ENCODE measurements at places on chromosomes 13 and 19.

GRCh38 chr13:102597029-102597961, 509 bp downstream of the TPP2 start:
- DNase-seq = peak; percentile 22

- no peak for DNase-seq
These were observed 24.6 kb upstream of the ATP8A2 start for GRCh38 chr13:25347151-25347550.

- DNase-seq = no peak
These were observed 1.5 kb upstream of the BAX start for GRCh38 chr19:48953141-48953540.

DNA sequence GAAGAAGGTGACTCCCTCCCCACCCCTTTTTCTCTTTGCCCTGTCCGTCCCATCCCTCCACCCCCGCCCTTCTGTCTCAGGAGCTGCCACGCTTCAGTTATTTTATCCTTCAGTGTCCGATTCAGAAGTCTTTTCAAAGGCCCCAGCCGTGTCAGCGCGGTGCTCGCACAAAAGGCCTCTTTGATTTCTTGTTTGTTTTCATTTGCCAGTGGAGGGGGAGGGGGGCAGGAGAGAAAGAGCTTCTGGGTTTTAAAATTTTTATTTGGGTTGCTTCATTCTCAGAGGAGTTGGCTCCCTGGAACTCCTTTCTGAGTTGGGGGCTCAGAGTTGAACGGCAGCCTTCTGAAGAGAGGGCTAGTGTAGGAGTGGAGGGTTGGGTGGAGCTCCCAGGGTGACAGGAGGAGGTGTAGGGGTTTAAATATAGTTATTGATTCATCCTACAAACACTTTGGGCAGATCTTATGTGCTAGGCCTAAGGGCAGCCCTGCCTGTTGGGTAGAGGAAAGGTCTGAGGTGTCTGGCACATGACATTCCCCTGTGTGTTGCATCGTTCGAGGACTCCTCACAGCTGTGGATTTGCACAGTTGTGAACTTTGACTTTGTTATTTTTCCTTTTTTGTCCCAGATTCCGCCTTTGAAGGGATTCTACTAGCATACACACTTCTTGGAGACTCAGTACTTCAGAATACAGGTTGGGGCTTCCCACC, 36.8 kb downstream of the NFIX start:
- DNase-seq = no peak

DNA sequence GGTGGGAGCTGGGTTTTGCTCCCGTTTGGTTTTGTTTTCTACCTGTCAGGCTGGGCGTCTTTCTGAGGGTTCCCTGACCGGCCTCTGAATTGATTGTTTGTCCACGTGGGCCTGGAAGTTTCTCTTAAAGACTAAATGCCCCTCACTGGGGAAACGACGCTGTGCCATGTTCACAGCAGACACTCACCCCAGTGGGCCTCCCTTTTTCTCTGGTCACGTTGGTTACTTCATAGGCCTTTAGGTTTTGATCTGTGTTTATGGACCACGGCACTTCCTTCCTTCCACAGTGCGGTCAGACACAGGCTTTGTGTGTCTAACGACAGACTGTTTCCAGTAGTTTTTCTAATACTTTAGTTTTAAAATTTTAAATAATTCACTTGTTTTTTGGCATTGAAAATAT, 20.1 kb upstream of the NDUFS7 start:
- DNase-seq = no peak

GRCh38 chr19:39428283-39429112, 7.3 kb downstream of the RPS16 start:
- DNase-seq = no peak

DNA sequence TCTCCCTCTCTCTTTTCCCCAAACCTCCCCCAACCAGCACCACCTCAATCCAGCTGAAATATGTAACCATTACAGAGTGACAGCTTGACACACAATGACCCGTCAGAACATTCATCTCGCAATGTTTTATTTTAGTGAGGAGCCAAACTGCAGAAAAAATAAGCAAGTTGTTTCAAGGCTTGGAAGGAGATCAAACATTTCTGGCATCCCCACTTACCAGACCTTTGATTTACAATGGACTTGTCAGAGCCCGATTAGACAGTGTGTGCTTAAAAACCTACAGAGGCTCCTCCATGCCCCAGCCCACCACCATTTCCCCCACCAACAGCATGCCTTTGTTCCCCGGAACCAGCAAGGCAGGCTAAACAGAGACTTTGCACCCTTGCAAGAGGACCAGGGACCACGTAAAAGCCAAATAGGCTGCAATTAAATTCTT, 382.8 kb upstream of the ZNF507 start:
- no peak for DNase-seq

GRCh38 chr19:5340637-5341447, at the start of gene PTPRS:
PTPRS (minus strand) TSS chr19:5340812; CDS start chr19:5286140, 54,672 bp downstream.
- peak; percentile 70 for DNase-seq

DNA sequence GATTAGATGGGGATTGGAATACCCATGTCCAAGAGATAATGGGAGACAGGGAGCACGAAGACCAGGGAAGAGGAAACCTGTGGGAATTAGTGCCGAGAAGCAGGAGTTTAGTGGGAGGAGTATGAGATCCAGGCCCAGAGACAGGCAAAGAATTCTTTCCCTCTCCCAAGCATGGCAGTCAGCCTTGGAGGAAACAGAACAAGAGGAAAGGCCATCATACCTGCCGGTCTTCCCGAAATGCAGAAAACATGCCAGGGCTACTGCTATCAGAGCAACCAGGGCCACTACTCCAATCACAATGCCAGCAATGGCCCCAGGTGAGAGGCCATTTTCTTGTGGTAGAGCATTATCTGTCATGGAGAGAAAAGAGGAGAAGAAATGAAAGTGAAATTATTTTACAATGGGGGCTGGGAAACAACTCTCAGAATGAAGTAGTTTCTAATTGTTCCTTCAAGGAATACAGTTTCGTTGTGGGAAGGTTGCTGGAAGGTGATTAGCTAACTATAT, 16.1 kb downstream of the CEACAM1 start:
- no peak for DNase-seq

GRCh38 chr13:93862259-93862658, 617.2 kb downstream of the DCT start:
- no peak for DNase-seq

DNA sequence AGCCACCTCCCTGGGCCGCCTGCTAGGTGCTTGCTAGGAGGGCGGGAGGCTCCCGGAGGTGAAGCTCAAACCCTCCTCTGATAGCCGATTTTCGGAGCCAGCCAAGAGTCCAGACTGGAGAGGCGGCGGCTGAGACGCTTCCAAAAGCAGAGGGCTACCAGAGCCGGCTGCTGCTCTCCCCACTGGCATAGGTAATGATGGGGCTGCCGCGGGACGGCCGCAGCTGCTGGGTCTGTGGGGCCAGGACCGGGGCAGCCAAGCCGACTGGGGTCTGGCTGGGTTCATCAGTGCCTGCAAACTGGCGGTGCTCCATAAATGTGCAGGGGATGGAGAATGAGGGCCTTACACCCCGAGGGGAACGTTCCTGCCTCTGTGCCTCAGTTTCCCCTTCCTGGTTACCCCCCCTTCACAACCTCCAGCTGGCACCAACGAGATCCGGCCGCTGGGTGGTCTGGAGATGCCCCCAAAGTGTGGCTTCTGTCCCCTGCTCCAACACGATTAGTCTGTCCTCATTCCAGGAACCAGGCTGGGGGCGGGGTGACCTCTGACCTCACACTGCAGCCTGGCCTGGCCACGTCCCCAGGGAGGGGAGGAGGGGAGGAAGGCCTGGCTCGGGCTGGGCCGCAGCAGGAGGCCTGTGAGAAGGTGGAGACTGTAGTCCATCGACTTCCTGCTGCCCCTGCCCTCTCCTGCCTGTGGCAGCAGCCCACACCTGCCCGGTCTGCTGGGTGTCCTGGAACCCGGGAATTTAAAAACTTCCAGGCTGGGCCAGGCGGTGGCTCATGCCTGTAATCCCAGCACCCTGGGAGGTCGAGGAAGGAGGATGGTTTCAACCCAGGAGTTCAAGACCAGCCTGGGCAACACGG, 3.8 kb upstream of the WDR18 start:
- DNase-seq = no peak

GRCh38 chr13:98187155-98187964, 10.3 kb upstream of the RNF113B start:
- no peak for DNase-seq

- no peak for DNase-seq
These were observed 23.5 kb downstream of the AKT2 start for GRCh38 chr19:40261631-40262030.

DNA sequence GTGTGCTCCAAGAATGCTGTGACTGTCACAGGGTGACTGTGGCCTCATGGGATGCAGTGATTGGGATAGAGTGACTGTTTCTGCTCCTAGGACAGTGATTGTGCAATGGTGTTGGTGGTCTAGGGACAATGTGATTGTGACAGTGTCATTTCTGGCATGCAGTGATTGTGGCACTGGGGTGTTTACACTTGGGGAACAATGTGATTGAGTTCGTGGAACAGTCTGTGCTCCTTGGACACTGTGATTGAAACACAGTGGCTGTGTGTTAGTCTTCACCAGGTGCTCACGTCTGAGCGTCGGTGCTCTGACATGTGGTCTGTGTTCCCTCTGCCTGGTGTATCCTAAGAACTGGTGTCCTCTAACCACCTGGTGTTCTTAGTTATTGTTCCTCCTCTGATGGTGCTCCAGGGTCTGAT, 1.7 kb downstream of the PDE4A start:
- no peak for DNase-seq

DNA sequence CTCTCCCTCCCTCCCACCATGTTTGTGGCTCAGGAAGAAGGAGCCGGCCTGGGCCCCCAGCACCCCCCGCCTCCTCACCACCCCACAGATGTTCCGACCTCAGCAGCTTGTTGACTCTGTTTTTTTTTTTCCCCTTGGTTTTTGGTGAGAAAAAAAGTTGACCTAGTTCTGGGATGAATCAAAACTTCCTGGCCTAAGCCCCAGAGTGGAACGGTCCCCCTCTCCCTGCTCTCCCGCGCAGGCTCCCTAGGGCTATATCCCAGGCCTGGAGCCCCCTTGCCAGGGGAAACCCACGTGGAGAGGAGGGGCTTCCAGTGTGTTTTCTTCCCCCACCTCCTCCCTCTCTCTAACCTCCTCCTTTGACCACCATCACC, 4.0 kb downstream of the COL5A3 start:
- no peak for DNase-seq

GRCh38 chr13:86788616-86789015, 882.6 kb upstream of the SLITRK5 start:
- DNase-seq = no peak

DNA sequence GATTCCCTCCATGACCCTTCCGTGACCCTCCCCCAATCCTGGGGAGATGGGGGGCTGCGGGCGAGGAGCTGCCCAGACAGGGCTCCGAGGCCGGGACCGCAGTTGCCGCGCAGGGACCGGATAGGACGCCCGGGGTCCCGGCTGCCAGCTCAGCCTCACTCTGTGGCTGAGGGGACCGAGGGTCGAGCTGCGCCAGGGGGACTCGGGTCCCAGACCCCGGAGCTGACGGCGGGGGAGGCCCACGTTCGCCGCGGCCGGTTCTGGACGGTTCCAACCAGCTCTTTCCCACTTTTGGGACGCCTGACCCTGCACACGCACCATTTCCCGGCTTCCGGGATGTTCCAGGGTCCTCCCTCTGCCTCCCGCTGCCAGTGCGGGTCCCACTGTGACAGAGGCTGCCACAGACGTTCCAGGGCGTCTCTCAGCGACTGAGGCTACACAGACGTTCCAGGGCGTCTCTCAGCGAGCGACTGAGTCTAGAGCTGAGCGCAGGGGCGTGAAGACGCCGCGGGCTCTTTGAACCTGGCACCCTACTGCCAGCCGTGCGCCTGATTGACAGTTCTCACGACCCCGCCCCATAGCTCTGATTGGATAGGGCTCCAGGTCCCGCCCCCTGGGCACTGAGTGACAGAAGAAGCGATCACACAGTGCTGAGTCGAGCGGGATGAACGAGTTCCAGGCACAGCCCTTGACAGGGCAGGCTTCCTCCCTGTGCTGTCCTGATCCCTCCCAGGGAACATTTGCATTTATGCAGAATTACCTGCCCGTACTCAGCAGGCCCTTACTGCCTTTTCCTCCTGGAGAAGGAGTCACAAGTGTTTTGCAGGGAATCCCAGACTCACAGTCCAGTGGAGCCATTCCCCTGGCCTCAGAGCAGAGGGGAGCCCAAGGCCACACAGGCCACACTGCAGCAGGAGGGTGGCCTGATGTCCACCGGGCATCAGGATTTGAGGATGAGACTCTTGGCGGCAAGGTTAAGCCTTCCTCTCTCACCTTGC, at the start of gene ZNF563:
ZNF563 (minus strand) TSS at position 472 of the 998 bp plus-strand sequence; CDS start at position 321, 151 bp downstream.
- peak; percentile 99 for DNase-seq

DNA sequence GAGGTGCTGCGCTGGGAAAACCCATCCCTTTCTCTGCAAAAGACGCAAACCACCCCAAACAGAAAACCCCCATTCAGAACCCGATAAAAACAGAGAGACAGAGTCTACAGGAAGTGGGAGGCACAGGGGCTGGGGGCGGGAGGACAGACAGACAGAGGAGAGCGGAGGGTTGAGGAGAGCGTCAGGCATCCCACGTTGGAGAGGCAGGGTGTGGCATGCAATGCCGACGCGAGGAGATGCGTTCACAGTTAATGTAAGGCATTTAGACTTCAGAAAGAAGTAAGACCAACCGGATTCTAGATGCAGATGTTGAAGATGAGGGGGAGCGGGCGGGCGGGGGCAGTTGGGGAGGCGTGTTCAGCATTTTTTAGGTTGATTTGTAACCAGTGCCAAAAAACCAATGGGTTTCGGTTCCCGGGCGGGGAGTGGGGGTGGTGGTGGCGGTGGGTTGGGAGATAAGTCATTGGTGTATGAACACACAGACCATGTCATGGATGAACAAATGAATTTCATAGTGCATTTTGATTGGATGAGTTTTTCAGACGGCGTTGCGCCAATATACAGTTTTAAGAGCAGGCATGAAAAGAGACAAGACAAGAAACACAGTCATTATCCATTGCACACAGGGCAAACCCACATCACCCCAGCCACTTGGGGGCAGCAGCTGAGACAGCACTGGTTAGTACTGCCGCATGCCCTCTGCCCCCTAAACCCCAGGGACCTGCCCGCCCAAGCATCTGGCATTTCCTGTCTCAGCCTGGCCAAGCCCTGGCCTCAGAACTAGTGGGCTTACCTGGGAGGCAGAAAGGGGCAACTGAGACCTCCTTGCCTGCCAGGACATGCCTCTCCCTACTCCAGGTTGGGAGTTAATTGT, 91.3 kb downstream of the IER2 start:
- DNase-seq = peak; percentile 37

GRCh38 chr13:42656958-42657357, 83.0 kb downstream of the TNFSF11 start:
- DNase-seq = no peak

GRCh38 chr19:10112037-10112761, 706 bp downstream of the P2RY11 start:
- DNase-seq = peak; percentile 76

DNA sequence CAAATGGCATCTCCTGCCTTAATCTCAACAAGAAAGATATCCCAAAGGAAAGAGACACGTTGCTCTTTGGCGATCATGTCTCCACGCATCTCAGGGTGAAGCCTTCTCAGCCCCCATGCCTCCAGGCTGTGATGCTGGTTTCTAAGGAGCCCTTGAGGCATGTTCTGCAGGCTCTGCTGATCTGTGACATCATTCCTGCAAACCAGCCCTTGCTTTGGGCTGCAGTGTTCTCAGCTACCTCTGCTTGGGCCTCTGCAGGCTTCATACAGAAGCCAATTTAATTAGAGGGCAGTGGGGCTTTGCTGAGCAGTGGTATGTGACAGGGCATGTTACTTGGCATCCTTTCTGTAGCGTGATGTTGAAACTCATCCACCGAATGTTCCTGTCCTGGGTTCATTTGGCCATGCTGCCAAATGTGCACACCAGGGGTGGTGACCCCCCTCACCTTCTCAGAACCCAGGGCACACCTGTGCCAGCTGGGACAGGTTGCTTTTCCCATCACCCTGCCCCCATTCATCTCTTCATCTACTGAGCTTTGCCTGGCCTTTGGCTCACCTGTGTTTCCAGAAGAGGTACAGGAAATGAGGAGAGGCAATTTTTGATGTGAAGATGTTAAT, 230.9 kb downstream of the TEX29 start:
- DNase-seq = no peak

Measured in activated CD4-positive, alpha-beta T cell treated with anti-CD3 and anti-CD28 coated beads for 48 hours (primary cell).